HFFc6 (cell line): ENCODE measurements at places on chromosomes 1 and 21. TPM values are rescaled to one million over a fixed set of nuclear protein-coding genes. Genes with fewer than 3 reads are reported as not detected.

DNA sequence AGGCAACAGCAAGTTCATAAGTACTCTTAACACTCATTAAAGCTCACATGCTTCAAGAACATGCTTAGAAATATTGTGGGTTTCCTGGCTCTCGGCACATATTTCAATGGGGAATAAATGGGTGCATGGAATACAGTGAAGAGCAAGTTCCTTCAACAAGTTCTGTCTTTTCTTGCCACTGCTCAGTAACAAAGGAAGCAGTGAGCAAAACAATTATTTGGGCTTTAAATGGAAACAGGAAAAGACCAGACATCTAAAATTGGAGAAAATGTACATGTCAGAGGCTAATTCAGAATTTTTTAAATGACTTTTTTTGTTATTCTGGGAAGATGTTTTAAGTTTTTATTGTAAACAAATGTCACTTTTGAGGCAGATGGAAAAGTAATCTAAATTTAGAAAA lies 478.7 kb downstream of the SETD4 start:
- DNase-seq = no peak

DNA sequence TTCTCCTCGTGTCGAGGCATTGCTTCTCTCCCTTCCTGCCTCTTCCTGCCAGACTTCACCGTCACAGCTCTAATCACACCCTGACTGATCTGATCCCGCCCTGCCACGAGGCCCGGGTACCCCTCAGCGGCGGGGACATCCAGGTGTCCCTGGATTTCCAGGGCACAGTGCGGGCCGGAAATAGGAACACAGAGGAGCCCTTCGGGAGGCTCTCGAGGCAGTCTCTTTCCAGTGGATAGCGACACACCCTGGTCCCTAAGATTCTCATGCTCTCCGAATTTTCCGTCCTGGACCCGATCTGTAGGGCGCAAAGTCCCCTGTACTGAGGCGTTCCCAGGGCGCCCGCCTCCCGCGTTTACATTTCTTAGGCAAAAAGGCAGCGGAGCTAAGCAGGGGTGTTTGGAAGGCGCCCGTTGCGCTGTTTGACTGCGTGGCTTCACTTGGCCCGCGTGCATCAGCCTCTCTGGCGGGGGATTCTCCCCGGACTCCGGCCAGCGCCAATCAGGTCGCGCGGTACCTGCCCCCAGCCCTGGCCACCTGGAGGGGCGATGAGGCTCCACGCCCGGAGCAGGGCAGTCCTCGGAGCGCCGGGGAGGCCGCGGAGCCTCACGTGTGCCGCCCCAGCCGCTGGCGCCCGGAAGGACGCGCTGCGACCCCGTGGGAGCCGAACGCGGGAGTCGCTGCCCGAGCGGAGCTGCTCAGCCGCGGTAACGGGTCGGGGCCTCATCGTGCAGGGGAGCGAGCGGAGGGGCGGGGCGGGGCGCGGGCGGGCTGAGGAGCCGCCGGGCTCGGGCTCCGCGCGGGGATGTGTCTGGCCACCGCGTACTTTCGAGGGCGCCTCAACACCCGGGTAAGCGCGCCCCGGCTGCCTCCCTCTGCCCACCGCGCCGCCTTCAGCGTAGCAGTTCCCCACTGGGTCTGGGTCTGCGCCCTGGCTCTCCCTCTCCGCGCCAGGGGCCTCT lies at the start of gene FAM163A:
FAM163A (plus strand) TSS at position 575 of the 962 bp plus-strand sequence. CDS start 69,807 bp downstream, outside the sequence.
- DNase-seq = no peak

GRCh38 chr1:244052728-244053312 lies 1.7 kb downstream of the ZBTB18 start:
- DNase-seq = no peak

DNA sequence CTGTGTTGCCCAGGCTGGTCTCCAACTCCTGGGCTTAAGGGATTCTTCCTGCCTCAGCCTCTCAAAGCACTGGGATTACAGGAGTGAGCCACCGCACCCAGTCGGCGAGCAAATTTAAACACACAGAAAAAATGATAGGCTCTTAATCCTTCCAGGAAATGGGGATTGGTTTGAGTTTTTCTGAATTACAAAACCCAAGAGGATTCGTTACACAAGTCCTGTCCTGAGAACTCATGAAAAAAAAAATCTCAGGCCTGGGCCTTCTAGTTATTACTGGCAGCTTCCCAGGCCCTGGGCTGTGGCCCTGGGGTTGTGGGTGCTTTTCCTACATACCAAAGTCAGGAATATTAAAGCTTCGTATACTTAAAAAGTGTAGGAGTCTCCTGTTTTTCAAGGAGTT lies 6.3 kb upstream of the IFNGR2 start:
- no peak for DNase-seq

DNA sequence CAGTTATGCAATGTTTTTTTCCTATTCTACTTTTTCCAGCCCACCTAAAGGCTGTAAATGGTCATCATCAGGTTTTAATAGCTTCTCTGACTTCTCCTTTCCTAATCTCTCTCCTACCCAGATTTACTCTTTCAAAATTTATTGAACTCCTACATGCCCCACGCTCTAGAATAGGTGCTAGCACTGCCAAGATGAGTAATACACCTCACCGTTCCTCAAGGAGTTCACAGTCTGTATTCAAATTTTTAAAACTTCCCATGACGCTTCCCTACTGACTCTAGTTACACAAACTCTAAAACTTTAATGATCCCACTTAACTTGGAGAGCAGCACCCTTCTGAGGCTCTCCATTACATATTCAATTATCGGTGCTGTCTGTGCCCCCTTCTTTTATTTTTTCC lies 51.6 kb downstream of the ALG14 start:
- DNase-seq = no peak

DNA sequence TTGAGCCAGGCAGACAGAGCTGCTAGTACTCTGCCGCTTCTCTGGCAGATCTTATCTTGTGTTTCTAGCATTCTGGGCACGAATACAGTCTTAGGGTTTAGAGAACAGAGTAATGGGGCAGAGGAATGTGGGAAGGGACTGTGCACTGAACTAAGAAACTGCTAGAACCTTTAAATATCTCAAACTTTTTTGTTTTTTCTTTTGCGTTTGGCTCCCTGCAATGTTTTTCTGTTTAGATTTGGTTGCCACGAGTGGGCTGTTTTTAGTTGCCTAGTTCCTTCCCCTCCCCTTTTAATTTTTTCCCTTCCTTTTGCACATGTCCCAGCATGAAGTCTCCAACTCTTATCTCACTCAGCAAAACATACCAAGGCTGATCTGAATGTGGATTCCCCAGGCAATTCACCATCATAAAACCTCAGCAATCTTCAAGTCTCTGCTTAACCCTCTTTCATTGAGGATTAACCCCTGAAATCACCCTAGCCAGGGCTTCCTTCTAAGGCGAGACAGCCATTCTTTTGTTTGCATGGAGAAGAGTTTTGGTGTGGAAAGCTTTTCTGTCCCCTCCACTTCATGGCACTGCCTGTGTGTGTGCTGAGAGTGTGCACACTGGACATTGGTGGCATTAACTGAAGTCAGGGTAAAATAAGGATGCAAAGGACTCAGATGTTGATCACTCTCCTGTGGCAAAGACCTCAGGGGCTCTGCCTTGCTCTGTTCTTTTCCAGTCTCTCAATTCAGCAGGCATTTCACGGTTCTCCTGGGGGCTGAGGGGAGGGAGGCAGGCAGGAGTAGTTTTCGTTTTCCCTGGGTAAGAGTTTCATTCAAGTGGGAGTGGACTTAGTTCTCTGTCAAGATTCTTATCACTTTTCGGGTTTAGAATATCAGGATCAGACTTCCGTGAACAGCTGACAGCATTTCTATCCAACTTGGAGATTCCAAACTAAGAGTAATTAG lies 2.8 kb upstream of the ATF3 start:
- DNase-seq = peak; percentile 21

- DNase-seq = no peak
Observed at GRCh38 chr1:187310038-187310631, 481.4 kb downstream of the PLA2G4A start.

- DNase-seq = peak; percentile 96
Observed at GRCh38 chr1:206674745-206675175, 9.9 kb upstream of the MAPKAPK2 start.

DNA sequence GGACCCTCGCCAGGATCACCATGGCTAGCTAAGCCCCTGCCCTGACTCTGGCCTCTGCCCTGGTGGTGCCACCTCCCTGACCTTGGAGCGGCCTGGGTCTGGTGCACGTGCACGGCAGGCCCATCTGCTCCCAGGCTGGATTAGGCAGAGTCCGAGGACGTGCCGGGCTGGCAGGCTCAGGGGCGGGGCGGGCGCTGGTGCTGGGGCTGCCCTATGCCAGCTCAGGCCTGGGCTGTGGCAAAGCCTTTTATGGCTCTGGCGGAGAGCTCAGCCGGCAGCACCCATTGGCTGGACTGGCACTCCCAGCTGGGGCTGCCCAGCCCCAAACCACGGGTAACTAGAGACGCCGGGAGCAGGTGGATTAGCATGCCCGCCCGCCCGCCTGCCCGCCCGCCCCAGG lies 17.1 kb upstream of the EDN2 start:
- no peak for DNase-seq

DNA sequence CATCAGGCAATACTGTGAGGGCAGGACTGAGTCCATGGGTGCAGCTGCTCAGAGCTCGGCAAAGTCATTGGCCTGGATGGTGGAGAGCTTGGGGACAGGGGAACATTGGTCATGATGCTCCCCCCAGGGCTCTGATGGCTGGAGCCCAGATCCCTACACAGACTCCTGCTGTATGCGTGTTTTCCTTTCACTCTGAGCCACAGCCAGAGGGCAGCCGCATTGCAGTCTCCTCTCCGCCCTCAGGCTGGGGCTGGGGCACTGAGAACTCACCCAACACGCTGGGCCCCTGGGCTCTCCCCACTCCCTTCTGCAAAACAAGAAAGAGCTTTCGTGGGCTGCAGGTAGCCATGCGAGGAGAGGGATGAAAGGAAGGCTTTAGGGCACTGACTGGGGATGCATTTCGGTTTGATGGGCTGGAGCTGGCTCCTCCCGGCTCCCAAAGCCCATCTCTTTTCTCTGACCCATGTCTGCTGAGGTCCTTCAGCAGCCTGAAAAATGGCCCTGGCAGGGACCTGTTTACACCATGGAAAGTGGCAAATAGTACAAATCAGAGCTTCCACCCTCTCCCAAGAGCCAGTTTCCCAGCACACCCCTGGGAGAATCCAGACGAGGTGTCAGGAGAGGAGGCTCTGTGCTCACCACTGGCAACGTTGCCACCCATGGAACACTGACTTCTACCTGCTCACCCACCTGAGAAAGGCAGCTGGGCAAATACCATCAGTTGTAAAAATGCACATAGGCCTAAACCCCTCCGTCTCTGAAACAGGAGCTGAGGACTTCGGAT lies 43.8 kb downstream of the CAPN2 start:
- DNase-seq = no peak

- DNase-seq = peak; percentile 38
Observed at GRCh38 chr1:9200441-9200840, 34.1 kb upstream of the H6PD start.

The ACOT11 gene
- 2.6 to 3.9 TPM (median 3.5 TPM) in 3 replicates for total RNA-seq

The PTPN7 gene
- not detected in 3 replicates for total RNA-seq

The OR2L5 gene
- total RNA-seq = not detected in 2 replicates
